ENCODE measurements at places on chromosomes 4 and X.
A peak's percentile ranks its signal among the peaks of the same experiment; 100 is the strongest.

GRCh38 chr4:4599481-4600275 is 57.8 kb upstream of the STX18 start:
- peaks cover 25% of the 10 kb centered on the region for H3K36me3 ChIP-seq
- H3K4me3 ChIP-seq: no peak overlapping the region
- H3K27ac ChIP-seq: no peak overlapping the region
- no peak for DNase-seq
- peaks cover 6% of the 10 kb centered on the region for H3K4me1 ChIP-seq

- no peaks in the 10 kb centered on the region for H3K36me3 ChIP-seq
- H3K4me1 ChIP-seq: peaks cover 23% of the 10 kb centered on the region
- H3K27ac ChIP-seq: peak overlapping the region; percentile 75
- H3K4me3 ChIP-seq: no peak overlapping the region
- H3K27me3 ChIP-seq: no peaks in the 10 kb centered on the region
These were observed 36.3 kb downstream of the IL21 start for GRCh38 chr4:122584519-122584918.

DNA sequence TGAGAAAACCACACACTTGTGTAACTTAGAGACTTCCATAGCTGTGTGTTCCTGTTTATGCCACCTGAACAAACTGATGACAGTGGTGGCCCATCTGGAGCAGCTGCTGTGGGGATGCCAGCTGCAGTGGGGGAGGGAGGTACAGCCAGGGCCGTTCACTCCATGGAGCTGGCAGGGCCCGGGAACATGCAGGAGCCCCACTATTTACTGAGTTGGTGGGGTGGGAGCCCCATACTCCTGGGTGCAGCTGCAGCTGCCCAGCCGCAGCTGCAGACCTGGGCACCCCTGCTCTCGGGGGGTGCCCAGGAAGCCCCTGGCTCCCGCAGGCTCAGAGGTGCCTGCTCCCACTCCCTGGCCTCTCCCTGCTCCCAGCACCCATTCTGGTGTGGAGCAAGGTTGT is 398.6 kb upstream of the RASGEF1B start:
- H3K27me3 ChIP-seq: no peaks in the 10 kb centered on the region
- H3K4me3 ChIP-seq: no peak overlapping the region
- no peak for DNase-seq
- H3K36me3 ChIP-seq: no peaks in the 10 kb centered on the region
- H3K4me1 ChIP-seq: peaks cover 5% of the 10 kb centered on the region
- H3K27ac ChIP-seq: no peak overlapping the region

GRCh38 chr4:172134521-172134920 is 321.3 kb downstream of the GALNTL6 start:
- H3K36me3 ChIP-seq: no peaks in the 10 kb centered on the region
- H3K27ac ChIP-seq: no peak overlapping the region
- peaks cover 3% of the 10 kb centered on the region for H3K4me1 ChIP-seq
- H3K27me3 ChIP-seq: no peaks in the 10 kb centered on the region
- no peak for DNase-seq

GRCh38 chr4:82851885-82852750 is 38.8 kb downstream of the SEC31A start:
- H3K27me3 ChIP-seq: no peaks in the 10 kb centered on the region
- DNase-seq: no peak

Data from mesothelial cell of epicardium (in vitro differentiated cells).